ENCODE measurements at places on chromosomes 12 and 14.

DNA sequence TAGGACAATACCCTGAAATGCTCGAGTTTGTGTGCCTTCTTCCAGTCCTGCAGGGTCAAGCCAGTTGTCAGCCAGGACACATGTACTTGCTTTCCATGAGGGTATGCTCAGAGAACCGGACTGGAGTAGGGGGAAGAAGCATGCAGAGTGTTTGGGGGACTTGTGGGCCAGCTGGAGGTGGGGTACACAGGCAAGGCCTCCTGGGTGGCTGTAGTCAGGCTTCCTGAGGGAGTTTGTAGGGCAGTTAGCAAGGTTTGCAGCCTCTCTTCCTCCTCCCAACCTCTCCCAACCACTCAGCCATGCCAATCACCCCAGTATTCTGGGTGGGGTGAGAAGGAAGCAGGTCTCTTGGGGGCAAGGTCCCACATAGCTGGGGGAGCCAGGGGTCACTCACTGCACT is 47.0 kb upstream of the RHOJ start:
- no peak for DNase-seq

GRCh38 chr14:26605602-26606001 is 7.8 kb upstream of the NOVA1 start:
- no peak for DNase-seq

DNA sequence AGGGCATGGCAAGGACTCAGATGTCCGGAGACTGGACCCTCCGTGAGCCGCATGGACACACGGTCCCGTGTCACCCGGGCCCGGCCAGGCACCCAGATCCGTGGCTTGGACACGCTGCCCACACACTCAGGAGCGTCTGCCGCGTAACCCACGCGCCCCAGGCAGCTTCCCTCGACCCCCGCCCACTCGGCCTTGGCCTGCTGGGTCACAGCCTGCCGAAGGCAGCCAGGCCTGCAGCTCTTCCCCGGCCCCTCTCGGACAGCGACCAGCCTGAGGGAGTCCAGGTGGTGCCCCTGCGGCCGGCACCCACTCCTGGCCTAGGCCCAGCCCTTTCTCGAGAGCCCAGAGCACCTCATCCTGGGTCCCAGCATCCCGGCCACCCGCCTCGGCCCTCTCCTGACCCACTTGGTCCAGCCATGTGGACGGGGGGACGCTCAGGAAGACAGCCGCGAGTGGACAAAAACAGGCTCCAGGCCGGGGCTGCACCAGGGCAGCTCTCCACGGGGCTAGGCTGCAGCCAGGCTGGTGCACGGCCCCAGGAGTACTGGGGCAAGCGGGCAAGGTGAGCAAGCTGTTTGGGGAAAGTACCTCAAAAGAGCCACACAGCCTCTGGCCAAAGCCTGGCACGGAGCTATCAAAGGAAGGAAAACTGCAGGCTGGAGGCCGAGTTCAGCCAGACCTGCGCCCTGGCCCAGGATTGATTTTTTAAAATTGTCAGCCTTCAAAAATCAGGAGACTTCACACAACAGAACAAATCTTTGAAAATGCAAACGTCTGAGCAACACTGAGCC is 6.5 kb downstream of the AKT1 start:
- DNase-seq, result no peak

GRCh38 chr14:66022526-66022925 is 463.6 kb upstream of the CCDC196 start:
- no peak for DNase-seq

DNA sequence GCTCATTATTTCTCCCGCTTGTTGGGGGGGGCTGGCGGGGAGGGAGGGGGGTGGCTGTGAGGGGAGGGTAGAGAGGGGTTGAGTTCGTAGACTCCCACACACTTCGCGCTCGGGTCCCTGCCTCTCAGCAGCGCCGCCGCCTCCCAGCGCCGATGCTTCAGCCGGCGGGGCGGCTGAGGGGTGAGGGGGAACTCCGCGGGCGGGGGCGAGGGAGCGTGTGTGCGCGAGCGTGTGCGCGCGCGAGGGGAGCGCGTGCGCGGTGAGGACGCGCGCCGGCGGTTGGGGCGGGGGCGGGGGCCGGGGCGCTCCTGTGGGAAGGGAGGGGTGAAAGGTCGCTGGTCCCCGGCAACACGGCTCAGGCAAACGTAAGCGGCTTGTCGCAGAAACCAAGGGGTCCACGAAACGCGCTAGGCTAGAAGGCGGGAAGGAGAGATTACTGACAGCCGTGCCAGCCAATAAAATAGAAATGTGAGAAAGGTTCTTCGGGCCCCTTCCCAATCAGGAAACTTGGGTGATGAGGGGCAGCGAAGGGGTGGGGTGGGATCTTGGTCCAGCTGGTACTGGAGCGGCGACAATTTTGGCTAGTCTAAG is 343 bp upstream of the NOVA1 start:
- peak; percentile 85 for DNase-seq

GRCh38 chr14:50659327-50659974 is 8.7 kb downstream of the SAV1 start:
- no peak for DNase-seq

- DNase-seq, result no peak
These were observed 35.1 kb downstream of the PPP2R5E start for GRCh38 chr14:63508033-63508432.

DNA sequence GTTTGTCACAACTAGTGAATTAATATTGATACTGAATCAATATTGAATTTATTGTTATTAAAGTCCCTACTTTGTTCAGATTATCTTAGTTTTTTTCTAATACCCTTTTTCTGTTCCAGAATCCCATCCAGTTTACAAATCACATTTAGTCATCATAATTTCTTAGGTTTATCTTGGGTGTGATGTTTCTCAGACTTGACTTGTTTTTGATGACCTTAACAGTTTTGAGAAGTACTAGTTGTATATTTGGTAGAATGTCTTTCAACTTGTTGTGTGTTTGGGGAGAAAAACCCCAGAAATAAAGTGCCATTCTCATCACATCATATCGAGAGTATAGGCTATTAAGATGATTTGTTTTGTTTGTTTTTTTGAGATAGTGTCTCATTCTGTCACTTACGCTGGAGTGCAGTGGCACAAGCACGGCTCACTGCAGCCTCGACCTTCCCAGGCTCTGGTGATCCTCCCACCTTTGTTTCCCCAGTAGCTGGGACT is 19.5 kb downstream of the MRPS35 start:
- no peak for DNase-seq

GRCh38 chr12:121123488-121123887 is 9.2 kb upstream of the P2RX7 start:
- no peak for DNase-seq

GRCh38 chr12:738712-739111 is 13.7 kb upstream of the WNK1 start:
- peak; percentile 0 for DNase-seq

- no peak for DNase-seq
These were observed 1.4 kb upstream of the ARID2 start for GRCh38 chr12:45727980-45728629.

DNA sequence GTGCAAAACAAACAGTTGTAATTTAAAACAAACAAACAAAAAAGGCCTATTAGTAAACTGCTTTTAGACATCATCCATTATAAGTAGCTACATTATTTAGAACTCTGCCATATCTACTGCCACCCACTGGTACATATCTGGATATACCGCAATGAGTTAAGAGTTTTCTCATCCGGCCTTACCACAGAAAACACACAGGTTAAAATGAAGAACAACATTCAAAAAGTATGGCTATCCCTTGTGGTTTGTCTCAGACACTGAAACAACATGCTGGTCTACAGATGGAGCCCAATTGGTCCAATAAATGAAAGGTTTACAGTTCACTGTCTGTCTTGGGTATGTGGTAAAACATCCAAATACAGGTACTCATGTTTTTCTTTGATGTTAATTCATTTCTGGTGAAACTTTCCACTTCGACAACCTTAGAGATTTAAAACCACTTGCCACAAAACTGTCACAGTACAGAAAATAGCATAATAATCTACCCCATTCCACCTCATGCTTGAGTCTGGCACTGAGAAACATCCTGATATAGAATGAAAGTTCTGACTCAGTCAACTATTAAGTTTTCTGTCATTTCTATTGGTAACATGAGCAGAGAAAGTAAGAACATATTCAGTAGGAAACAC is 354.3 kb downstream of the CEP128 start:
- DNase-seq, result peak; percentile 50

Data from kidney tubule cell (primary cell).